ENCODE measurements at places on chromosomes 2 and 18.
A peak's percentile ranks its signal among the peaks of the same experiment; 100 is the strongest.

- DNase-seq = peak; percentile 3
These were observed 27.2 kb upstream of the FAM136A start for GRCh38 chr2:70328921-70329561.

DNA sequence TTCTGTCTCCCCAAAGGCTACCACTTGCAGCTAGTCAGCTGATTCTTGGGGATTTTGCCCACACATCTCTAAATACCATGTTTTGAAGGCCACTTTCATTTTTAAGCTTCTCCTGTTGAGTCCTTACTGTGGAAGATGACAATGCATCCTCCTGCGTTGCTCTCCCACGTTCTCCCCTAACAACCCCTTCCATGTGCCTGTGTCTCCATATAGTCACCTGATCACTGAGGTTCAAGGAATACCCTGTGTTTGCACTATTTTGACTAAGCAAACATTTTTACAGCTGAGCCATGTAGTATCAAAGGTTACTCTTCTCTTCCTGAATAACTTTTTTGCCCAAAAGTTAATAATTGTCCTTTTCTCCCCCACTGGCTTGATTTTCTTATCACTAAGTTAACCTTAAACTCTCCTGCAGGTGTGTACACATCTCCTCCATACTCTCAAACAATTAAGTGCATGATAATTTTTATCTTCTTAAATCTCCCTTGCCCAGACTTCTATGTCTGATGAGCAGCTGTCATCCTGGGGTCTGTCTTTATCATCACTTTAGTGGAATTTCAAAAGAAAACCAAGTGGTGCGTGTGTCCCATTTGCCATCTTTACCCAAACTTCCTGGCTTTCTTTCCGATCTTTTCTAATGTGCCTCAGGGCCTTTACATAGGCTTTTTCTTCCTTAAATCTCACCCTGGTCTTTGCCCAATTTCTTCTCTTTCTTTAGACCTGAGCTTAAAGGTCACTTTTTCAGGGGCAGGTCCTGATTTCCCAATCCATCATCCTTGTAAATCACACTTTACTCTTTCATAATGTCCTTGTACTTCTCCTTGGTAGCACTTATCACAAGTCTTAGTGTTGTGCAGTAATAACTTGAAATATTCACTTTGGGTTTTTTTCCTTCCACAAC, 85.2 kb upstream of the SPATS2L start:
- DNase-seq = no peak

DNA sequence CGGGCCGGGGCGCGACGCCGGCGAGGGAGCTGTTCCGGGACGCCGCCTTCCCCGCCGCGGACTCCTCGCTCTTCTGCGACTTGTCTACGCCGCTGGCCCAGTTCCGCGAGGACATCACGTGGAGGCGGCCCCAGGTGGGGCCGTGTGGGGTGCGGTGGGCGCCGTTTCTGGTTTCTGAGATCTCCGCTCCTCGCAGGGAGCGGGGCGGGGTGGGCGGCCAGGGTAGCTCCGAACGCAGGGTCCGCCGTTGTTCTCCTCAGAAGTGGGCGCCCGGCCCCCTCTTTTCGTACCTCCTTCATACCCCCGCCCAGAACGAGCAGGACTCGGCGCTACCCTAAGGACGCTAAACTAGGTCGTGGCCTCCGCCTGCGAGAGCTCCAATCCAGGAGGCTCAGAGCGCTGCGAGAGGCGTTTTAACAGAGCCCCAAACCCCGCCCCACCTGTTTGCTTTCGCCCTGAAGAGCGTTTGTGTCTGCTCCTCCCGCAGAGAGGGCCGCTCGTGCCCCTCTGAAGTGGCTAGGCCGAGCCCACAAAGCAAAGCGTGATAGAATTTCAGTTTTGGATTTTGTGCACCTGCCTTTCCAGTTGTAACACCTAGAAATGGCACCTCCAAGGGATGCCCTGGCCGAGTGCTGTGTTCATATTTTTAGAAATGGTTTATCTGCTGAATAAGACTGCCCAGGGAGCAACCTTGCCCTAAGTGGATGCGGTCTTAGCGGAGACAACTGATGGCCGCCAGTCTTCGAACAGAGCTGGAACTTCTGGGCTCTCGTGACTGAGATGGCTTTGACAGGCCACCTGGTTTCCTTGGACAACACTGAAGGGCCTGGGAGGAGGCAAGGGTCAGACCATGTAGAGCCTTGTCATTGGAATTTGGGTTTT, 626 bp downstream of the CAPN10 start:
- DNase-seq = peak; percentile 32

DNA sequence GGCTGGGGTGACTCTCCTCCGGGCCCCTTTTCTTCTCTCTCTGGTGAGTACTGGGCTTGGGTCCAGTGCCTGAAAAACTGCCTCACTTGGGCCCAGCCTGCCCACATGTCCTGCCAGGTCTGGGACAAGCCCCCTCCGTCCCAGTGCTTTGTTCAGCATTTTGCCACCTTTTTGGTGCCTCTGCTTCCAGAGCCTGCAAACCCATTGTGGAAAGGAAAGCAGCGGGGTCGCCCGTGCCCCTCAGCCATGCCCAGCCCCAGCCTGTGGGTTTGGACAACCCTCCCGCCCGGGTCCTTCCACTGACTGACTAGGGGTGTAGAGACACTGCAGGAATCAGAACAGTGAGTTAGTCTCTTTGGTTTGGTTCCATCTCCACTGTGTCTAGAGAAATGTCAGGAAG, 140.7 kb upstream of the ALKAL2 start:
- DNase-seq = no peak

DNA sequence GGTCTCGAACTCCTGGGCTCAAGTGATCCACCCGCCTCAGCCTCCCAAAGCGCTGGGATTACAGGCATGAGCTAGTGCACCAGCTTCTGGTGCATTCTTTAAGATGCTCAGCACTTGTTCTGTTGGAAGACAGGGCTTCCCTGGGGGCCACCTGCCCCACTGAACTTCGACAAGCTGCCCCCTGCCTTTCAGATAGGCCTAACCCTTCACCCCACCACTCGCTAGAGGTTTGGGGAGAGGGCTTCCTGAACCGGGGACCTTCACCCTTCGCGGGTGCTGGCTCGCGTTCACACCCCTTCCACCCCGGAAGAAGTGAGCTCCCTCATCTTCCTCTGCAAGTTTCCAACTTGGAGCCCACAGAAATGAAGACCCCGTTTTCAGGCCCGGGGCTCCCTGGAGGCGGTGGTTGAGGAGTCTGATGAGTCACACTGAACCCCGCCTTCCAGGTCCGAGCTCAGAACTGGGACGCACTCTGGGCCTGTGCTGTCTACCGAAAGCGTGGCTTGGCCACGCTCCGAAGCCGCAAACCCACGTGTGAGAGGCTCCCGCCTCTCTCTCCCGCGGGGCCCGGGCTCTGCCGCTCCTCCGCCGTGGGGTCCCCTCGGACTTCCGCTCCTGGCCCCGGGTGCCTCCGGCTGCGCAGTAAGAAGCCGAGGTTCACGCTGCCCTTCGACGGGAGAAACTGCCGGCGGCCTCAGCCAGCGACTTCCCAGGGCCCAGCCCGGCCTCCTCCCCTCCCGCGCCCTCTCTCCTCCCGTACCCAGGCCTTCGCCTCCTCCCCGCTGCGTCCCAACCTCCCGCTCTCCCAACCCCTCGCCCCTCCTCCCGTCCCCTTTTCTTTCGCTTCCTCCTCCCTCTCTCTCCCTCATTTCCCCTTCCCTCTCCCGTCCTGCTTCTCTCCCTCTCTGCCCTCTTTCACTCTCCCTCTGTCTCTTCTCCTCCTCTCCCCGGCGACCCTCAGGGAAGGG, 47.5 kb upstream of the SP3 start:
- no peak for DNase-seq

DNA sequence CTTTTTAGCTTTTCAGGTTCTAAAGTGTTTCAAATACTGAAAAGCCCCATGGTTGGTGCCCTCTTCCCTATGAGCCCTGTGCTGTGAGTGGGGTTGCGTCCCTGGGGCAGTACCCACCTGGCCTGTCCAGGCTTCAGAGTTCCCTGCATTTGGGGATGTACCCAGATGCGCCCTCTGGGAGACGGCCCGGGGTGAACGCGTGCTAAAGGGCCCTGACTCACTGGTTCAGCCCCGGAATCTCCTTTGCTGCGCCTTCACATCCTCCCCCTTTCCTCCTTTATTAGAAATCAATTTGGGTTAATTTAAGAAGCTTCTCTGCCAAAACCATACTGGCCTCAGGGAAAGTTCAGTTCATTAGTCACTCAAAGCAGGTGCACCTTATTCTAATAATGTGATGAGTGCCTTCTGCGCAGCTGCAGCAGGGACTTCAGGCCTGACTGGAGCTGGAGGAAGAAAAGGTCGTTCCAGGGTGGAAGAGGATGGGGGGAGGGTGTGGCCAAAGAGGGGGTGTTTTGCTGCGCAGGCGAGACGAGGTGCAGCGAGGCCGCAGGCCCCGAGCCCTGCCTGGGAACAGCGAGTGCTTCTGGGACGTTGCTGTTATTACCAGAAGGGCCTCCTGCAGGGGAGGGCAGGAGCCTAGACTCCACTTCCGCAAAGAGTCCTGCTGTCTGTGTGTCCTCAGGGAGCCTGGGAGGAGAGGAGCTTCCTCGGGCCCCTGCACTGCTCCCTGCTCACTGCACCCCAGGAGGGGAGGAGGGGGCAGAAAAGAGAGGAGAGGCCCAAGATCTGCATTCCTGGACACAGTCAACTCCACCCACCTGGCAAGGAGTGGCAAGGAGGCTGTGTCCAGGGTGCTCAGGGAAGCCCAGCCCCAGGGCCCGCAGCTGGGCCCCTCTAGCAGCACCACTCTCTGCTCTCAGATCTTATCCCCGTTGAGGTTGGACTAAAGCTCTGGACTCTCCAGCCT, 223.2 kb upstream of the PXDN start:
- DNase-seq = no peak

DNA sequence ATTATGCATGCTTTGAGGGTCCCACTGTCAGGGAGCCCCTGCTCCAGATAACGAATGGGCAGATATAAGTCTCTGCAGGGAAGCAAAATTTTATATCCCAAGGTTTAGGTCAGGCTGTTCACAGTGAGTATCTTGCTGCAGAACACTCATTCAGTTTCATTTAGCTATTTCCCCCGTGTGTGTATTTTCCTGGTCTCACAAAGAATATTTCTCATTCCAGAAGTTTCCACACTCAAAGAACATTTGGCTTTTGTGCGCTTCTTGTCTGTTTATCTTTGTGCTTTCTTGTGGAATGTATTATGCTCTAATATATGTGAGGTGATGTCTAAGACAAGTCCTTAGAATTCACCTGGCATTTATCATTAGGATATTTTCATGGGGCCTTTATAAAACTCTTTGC, 140.4 kb upstream of the MMADHC start:
- DNase-seq = no peak

DNA sequence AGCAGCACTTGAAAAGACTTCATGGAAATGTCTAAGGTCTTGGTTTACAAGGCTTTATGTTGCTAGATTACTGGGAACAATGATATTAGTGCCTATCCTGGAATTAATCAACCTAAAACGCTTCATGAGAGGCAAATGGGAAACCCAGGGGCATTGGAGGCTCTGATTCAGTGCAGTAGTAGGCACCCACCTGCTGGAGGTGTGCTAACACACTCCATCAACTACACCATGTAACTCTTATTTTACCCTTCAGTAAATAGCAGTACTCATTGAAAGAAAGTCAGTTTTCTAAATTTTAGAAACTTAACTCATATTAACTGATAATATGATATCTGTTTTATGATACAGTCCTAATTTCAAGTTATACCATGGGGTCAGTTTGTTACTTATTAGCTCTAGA, 17.4 kb upstream of the HNRNPA3 start:
- no peak for DNase-seq

GRCh38 chr2:176812246-176812775, 400.3 kb upstream of the HNRNPA3 start:
- no peak for DNase-seq

DNA sequence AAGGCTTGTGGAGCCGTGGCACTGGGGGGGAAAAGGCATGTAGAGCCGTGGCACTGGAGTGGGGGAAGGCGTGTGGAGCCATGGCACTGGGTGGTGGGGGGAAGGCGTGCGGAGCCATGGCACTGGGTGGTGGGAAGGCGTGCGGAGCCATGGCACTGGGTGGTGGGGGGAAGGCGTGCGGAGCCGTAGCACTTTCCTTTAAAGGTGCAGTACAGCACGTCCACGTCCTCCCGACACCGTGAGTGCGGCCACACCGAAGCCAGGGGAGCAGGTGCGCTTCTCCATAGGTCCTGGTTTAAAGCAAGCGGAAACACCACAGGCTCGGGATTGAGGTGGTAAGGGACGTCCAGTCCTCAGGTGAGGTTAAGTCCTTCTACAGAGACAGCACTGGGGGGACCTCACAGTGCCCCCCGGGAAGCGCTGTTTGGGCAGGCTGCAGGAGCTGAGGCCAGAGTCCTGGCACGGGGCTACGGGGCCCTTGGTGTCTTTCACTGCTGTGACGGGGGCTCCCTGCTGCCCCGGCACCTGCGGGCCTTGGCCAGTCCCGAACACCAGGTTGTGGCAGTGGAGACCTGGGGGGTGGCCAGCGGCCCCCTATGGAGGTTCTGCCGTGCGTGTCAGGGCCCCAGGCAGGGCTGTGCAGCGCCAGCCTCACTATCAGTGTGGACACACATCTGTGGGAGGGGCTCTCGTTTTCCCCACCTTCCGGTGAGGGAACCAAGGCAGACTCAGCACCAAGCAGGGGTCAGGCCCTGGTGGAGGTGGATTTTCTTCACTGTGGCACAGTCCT, 93.0 kb upstream of the CTDP1 start:
- DNase-seq = no peak

DNA sequence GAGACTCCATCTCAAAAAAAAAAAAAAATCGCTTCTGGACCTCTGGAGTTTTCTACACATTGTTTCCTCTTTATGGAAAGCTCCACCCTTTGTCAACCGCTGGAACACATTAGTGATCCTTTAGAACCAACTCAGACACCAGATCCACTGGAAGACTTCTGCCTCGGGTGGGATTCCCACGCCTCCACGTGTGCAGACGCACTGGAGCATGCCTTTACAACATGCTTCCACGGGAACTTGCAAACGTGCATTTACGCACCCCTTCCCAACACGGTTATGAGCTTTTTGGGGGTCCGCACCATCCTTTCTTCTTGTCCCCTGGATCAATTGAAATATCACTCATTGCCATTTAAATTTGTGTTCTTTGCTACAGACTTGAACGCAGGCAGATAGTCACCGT, 5.1 kb downstream of the CYS1 start:
- DNase-seq = no peak

GRCh38 chr2:101150306-101151145, 656 bp downstream of the TBC1D8 start:
- no peak for DNase-seq

GRCh38 chr2:55111570-55112228, 61.4 kb upstream of the RTN4 start:
- no peak for DNase-seq

- no peak for DNase-seq
These were observed 89.6 kb upstream of the IL1R2 start for GRCh38 chr2:101902169-101902568.

GRCh38 chr2:85468096-85468703, 49.7 kb downstream of the SH2D6 start:
- DNase-seq = no peak
